Mucosa of descending colon (tissue), 3 donors: ENCODE measurements at places on chromosomes 3 and 15.

- no peak for DNase-seq
Measured at GRCh38 chr15:70491641-70492040, 271.7 kb downstream of the UACA start.

- no peak for DNase-seq
Measured at GRCh38 chr3:45462522-45463265, 74.3 kb downstream of the LARS2 start.

DNA sequence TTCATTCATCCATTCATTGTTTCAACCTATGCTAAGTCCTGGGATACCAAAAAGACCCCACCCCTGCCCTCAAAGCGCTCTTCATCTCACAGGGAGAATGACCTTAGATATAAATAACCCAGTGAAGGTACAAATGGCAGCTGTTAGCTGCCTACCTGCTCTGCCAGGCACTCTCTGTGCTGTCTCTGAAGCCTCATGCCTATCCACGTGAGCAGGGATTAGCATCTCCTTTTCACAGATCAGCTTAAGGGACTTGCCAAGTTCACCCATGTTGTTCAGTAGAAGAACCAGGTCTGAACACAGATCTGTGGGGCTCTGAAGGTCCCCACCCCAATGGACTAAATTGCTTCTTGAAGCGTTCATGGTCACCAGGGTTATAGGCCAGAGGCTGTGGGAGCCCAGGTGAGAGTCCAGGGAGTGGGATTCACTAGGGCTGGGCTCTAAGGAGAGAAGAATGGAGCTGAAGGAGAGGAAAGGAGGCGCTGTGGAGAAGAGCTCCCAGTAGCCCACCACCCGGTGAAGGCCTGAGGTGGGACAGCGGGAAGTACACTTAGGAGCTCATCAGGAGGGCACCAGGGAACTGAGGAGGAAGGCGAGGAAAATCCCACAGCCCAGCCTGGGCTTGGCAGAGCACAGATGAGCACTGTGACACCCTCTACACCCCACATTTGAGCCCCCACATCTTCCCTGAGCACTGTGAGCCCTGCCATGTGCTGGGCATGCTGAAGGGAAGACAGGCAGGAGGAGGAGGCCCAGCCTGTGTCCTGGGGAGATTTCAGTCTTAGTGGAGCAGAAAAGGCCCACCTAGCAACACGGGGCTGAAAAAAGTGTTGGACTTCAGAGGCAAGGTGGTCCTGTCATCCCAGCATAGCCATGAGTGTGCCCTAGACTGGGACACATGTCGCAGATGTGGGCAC lies 20.4 kb downstream of the RBP1 start:
- DNase-seq, result no peak

GRCh38 chr15:41056810-41057209 lies 59.3 kb downstream of the INO80 start:
- no peak for DNase-seq
